ENCODE measurements at places on chromosomes 16 and 17.

DNA sequence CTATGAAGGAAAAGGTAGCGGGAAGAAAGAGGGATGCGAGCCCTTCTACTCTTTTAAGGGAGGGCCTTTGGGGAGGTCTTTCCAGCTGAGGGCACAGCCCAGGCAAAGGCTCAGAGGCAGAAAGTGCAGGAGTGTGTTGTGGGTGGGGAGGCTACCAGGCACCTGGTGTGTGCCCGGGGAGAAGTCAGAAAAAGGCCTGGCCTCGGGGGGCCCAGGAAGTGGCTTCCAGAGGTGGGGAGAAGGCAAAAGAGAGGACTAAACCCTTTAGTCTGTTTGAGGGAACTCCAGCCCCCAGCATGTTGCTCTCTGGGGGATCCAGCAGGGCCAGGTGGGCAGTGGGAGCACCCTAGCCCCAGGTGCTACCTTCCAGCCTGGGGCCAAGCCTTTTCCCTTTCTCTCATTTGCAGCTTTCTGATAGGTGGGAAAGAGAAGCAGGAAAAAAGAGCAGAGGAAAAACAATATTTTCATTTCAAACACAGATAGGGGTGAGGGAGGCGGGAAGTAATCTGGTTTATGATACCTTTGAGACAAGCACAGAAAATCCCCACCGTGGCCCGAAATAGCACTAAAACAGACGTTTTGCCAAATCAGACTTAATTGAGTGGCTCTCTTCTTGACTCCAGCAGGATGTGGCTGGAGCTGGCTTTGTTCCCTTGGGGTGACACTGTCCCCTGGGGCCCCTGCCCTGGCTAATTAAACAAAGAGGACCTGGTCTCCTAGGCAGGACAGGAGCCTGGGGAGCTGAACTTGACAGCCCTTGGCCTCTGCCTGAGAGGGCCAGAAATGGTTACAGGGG lies 10.4 kb downstream of the RAI1 start:
- DNase-seq: no peak

GRCh38 chr17:27218041-27218440 lies 75.9 kb upstream of the WSB1 start:
- peak; percentile 65 for DNase-seq

DNA sequence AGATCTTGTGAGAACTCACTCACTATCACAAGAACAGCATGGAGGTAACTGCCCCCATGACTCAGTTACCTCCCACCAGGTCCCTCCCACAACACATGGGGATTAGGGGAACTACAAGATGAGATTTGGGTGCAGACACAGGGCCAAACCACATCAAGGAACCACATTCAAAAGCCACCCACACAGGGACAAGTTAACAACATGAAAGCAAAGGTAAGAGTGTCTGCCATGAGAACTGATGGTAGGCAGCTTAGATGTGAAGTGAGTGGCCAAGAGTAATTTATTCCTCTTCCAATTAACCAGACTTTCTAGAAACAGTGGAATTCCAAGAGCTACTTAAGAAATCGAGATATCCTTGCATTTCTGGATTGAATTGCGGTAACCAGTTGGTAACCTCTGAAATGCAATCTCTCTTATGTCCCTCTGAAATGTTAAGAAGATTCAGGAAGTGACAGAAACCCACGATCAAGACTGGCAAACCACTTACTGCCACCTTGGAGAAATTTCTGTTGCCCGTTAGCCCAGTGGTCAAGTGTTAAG lies 167.4 kb upstream of the CACNG5 start:
- peak; percentile 44 for DNase-seq

DNA sequence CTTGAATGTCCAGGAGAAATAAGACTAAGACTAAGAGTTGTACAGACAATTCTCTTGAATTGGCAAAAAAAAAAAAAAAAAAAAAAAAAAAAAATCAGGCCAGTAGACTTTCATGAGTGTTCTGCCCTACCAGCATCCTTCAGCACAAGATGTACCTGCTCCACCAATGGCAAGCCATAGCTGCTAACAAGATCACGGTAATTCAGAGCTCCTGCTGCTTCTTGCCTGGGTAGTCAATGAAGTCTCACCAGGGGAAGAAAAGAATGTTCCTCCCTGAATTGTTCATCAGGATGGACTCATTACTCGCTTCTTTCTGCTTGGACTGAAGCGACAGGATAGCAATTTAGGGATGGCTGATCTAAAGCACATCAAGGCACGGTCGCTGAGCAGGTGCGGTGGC lies 31.1 kb upstream of the APOH start:
- DNase-seq: no peak

- DNase-seq: no peak
These were observed 31.2 kb upstream of the AKTIP start for GRCh38 chr16:53534206-53534605.

DNA sequence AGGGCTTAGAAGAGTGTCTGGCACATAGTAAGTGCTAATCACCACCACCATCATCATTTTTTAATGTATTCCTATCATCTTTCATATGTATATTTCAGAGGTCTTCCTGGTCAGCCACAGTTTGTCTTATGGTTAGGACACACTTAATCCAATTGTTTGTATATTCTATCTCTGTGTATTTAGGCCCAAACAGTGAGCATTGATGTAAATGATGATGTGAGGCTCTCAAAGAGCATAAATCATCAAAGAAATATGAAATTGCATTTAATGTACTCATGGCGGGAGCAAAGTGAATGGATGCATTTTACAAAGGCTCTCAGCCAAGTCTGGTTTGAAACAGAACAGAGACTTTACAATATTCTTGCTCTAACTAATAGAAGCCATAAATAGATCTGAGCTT lies 24.1 kb upstream of the MPHOSPH6 start:
- DNase-seq: no peak

DNA sequence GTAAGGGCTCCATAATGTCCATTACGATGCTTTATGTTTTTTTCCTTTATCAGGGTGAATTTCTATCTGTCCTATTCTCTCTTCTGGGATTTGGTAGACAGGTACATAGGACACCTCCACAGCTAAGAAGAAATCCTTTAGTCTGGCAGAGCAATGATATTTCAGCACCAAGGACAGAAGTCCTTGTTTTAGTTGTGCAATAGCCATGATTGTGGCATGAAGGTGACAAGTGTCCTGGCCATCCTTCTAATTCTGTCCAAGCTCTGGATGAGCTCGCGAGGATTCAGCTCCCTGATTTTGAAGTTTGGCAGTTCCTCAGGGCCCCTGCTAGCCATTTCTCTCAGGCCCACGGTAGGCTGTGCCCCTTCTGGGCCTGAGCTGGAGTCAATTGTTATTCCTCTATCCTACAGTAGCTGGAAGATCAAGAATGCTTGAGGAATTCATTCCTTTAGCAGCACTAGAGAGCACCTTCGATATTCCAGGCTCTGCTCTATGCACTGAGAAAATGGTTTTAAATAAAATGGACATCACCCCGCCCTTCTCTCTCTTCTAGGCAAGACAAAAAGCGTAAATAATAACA lies 320.8 kb downstream of the XYLT1 start:
- DNase-seq: no peak

DNA sequence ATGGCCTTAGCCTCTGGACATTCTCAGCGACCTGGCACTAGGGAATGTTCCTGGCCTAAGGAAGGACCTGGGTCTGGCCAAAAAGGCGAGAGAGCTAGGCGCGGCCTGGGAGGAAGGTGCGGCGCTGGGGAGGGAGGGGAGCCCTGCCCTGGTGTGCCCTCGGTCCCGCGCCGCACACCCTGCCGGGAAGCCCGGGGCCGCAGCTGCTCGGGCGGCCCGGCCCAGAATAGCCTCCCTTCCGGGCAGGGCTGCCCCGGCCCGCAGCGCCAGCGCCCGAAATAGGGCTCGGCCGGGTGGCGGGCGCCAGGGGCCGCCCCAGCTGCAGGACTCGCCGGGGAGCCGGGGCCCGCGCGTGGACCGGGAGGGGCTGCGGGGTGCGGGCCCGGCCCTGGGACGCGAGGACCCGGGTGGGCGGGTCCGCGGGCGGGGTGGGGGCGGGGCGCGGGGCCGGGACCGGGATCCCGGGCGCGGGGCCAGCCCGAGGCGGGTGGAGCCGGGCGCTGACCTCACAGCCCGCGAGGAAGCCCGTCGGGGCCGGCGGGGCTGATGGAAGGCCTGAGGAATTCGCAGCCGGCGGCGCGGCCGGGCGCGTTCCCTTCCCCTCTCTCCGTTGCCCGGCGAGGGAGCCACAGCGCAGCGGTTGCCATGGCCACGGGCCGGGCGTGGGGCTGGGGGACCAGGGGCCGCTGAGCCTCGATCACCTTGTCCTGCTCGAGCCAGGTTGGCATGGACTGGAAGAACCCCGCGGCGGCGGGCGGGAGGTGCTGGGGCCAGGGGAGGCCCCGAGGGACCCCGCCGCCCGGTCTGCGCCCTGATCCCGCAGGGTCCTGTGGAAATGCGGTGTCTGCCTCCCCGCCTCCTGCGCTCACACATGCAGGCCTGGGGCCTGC lies 18.1 kb downstream of the SOCS3 start:
- DNase-seq: no peak

Data from T-helper 2 cell (primary cell).